ENCODE measurements at places on chromosomes 2 and 18.

DNA sequence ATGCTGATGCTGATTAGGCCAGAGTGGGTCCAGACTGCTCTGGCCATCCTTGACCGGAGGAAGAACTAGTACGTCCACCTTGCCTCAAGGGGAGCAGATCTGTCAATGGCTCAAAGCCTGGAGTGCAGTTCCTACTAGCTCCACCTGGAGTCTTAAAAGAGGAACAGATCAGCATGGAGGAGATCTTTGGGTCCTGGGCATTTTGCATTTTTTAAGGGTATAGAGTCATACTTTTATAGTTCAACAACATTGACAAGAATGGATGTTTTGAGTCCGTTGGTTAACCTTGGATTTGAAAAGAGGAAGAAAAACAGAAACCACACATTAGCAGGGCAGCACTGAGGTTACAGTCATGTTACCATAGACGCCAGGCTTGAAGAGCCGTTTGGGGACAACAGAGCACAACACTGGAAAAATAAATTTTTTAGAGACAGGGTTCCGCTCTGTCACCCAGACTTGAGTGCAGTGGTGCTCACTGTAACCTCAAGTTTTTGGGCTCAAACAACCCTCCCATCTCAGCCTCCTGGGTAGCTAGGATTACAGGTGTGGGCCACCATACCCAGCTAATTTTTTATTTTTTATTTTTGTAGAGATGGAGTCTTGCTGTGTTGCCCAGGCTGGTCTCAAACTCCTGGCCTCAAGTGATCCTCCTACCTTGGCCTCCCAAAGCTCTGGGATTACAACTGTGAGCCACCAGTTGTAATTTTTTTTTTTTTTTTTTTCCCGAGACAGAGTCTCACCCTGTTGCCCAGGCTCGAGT, 78.5 kb downstream of the PRKCE start:
- peak; percentile 71 for DNase-seq

DNA sequence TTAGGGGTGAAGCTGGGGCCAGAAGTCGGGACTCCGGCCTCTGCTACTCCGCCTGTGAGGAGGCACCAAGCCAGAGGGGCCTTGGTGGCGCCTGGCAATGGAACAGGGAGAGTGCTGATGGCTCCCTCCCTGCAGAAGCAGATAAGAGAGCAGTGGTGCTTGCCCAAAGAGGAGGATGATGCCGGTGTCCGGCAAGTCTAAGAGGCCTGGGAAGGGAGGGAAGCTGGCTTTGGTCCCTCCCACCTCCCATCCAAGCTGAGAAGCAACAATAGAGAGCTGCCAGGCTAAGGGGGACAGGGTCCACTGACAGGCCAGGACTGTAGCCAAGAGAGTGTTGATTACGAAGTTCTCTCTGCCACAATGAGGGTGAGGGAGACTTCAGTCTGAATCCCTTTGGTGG, 479.5 kb downstream of the TNS1 start:
- DNase-seq: no peak

DNA sequence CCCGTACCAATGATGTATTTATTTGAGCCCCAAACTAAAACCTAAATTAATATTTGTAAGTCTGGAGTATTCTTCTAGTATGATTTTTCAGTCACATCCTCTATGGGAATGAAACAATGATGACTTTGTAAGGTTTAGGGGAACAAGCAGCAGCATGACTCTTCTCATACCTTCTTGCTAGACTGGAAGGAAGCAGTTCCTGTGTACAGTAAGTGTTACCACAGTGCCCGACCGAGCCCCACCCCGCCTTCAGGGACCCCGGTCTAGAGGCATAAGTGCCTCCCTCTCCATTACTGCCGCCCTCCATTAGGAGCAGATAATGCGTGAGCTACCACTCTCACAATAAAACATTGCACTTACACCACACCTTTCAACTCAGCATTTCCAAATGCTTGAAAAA, 599.3 kb downstream of the ARHGAP15 start:
- DNase-seq: no peak

GRCh38 chr2:14587119-14587518, 45.4 kb upstream of the LRATD1 start:
- no peak for DNase-seq

- DNase-seq: peak; percentile 46
Measured at GRCh38 chr2:232741294-232741693, 35.1 kb downstream of the KCNJ13 start.

GRCh38 chr18:60059216-60059615, 159.4 kb downstream of the PMAIP1 start:
- no peak for DNase-seq

DNA sequence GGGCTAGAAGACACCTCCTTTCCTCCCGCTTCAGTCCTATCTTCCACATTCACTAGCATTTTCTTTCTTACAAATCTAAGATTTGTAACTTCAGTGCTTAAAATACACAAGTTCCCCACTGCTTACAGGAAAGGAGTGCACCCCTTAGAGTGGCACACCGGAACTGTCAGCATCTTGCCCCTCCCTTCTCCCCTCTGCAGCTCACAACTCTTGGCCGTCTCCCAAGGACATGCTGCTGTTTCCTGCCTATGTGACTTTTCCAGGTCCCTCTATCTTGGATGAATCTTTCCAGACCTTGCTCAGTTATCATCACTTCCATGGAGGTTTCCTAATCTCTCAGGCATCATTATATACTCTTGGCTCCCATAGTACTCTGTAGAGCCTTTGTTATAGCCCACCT, 334.8 kb downstream of the CELF4 start:
- DNase-seq: no peak

- DNase-seq: no peak
Measured at GRCh38 chr2:222883420-222883819, 22.6 kb downstream of the ACSL3 start.

- DNase-seq: no peak
Measured at GRCh38 chr2:43132683-43133301, 93.6 kb downstream of the ZFP36L2 start.

GRCh38 chr18:76602191-76602590, 107.1 kb upstream of the ZNF516 start:
- DNase-seq: no peak

DNA sequence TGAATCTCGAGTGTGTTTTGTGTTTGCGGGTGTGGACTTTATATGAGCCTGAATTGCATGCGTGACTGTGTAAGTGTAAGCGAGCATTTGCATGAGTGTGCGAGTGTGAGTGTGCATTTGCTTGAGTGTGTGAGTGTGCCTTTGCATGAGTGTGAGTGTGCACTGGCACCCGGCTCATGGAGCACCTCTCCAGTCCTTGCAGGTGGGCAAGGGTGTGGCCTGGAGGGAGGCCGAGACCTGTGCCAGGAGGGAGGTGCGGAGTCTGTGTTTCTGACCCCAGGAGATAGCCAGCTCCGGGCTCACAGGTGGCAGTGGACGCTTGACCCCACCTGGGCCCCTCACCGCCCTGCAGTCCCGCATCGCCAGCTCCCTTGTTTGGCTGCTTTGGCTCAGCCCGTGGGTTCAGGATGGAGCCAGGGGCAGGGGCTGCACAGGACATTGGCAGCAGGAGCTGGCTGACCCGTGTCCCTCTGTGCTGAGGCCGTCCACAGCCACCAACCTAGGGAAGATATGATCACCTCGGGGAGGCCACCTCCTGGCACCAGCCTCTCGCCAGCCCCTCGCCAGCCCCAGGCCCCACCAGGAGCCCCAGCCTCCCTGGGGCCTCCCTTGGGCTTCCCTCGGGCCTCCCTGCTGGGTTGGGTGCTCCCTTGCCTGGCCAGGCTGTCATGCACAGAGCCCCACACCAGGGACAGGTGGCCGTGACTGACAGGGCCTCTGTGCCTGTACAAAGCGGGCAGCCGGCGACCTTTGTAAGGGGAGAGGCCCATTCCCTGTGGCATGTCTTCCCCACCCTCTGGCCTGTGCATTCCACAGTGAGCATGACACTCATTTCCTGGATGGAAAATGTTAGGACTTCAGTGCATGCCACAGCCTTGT, 81.6 kb downstream of the PTGR3 start:
- no peak for DNase-seq

GRCh38 chr2:69716555-69717120, 25.3 kb upstream of the ANXA4 start:
- DNase-seq: no peak

- no peak for DNase-seq
Measured at GRCh38 chr2:18926631-18927524, 337.5 kb upstream of the NT5C1B start.

DNA sequence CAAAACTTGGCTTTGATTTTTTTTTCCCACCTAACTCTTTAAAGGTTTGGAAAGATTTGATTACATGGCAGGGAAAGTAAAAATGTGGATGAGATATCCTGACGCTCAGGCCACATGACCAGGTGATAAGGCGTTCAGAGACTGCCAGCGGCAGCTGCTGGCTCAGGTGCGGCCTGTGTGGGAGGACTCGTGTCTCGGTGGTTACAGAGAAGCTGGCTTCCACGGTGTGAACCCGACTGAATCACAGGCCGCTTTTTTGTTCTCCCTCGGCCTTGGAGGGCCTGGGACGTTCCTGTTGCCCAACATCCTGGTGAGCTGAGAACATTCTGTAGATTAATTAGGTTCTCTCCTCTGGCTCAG, 124.2 kb upstream of the ZNF516 start:
- DNase-seq: peak; percentile 55

- DNase-seq: no peak
Measured at GRCh38 chr2:14530506-14530905, 102.0 kb upstream of the LRATD1 start.

- no peak for DNase-seq
Measured at GRCh38 chr18:72456802-72457201, 87.3 kb downstream of the CBLN2 start.

DNA sequence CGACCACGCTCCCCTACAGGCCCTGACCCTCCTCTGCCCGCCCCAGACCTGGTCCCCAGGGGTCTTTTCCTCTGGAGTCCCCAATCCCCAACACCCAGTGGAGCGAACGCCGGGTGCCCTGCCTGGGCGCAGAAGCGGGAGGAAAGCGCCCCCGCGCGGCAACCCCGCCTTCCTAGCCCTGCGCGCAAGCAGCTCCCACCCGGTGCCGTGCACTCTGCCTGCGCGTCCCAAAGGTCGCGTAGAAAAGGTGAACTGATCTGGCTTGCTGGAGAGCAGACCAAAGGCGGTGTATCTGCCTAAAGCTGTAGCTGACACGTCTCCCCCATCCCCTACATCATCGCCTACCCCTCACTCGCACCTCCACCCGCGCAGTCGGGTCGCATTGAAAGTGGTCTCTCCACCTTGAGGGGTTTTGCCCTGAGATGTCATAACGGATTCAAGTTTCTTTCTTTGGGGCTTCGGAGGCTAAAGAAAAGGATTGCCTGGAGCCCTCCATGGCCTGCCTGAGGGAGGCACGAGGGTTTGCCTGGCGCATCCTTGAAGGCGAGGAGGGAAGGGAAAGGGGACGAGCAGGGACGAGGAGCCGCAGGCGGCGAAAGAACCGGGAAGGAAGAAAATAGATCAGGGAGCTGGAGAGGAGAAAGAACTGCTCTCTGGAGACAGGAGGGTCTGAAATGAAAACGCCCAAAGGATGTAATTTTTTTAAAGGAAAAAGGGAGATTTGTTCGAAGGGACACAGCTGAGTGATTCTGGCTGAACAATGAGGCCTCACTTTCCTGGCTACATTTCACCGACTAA, 5.8 kb downstream of the GAD1 start:
- DNase-seq: peak; percentile 55

- no peak for DNase-seq
Measured at GRCh38 chr2:86441392-86441881, 266 bp downstream of the KDM3A start.

DNA sequence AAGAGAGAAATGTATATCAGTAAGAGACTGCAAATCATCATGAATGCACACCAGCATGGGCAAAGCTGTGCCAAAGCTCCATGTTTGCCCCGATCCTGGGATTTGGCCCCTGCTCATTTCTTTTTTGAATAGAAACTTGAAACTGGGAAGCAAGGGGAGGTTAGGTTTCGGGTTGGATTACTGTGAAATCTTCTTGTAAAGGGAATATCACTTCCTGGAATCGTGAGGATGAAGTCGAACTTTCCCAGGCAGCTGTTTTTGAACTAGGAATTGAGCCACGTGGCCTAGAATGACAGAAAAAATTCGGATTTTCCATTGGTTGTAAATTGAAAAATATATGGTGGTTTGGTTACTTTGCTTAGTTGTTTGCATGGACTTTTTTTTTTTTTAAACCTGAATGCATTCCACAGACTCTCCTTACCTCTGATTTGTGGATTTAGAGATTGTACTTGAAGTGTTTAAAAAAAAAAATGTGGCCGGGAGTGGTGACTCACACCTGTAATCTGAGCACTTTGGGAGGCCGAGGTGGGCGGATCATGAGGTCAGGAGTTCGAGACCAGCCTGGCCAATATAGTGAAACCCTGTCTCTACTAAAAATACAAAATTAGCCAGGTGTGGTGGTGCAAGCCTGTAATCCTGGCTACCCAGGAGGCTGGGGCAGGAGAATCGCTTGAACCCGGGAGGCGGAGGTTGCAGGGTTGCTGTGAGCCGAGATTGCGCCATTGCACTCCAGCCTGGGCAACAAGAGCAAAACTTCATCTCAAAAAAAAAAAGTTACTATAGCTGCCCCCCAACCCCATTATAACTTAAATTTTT, 32.1 kb downstream of the GRHL1 start:
- DNase-seq: no peak

DNA sequence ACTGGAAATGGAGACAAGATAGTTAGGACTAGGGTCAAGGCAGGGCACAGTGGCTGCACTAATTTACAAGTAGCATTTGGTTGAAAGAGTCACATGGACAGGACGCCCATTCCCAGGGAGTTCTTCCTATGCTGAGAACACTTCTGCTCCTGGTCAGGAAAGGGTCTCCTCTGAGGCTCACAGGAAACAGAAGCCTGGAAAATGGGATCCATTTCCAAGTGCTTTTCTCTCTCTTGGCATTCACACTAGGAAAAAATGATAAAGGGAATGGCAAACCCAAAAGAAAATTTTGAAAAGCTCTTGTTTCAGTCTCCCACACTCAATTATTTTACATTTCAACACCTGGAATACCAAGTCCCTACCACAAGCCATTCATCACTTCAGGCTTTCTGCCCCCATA, 88.7 kb downstream of the COBLL1 start:
- DNase-seq: no peak

GRCh38 chr2:207041279-207041678, 102.0 kb downstream of the CPO start:
- DNase-seq: no peak

- DNase-seq: no peak
Measured at GRCh38 chr18:42281124-42281523, 326.1 kb downstream of the PIK3C3 start.

DNA sequence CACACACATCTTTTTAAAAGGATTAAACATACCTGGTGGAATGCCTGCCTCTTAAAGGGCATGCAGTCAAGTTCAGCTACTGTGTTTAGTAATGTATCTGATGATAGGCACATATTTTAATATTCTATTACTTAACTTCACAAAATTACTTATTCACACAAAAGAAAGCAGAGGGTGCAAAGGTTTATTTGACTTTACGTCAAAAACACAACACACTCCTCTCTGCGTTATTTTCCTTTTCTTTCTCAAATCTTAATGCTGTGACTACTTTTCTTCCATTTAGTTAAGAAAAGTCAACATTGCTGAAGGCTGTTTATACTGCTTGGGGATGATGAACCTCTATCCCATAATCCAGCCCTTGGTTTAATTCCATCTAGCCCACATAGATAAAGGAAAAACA, 127.9 kb upstream of the ST6GAL2 start:
- DNase-seq: no peak

DNA sequence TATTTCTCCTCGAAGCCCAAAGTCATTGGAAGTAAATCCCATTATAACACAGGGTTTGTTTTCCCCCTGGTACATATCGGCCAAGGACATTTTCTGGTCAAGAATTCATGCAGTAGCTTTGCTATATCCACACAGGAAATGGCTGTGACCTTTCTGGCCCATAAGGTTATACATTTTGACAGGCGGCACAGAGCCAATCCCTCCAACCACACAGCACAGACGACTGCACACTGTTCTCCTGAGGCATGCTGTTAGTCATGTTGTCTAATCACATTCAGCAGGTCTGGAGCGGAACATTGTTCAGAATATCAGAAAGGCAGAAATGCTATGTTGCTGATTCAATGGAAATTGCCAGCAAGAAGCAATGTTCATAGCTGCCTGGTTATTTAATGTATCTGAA, 742.3 kb upstream of the SLC8A1 start:
- no peak for DNase-seq
